ENCODE measurements at places on chromosomes 4 and X. TPM values are rescaled to one million over a fixed set of nuclear protein-coding genes. Genes with fewer than 3 reads are reported as not detected.

RASGEF1B gene
- 5.7 TPM for total RNA-seq

SRD5A3 gene
- total RNA-seq = 5.4 TPM

MGAT4D gene
- not detected for total RNA-seq

KLB gene
- not detected for total RNA-seq

MAGEA10 gene
- total RNA-seq = not detected

GPR119 gene
- not detected for total RNA-seq

EGF gene
- 0.75 TPM for total RNA-seq

ZAR1 gene
- not detected for total RNA-seq

CT45A10 gene
- total RNA-seq = not detected

CLDN34 gene
- total RNA-seq = not detected

S100P gene
- total RNA-seq = 0.99 TPM

TMEM150C gene
- 4.7 TPM for total RNA-seq

TMPRSS11A gene
- not detected for total RNA-seq

SCD5 gene
- 17.6 TPM for total RNA-seq

AIMP1 gene
- total RNA-seq = 19.1 TPM

CT83 gene
- total RNA-seq = not detected

FMR1 gene
- 30.2 TPM for total RNA-seq

CHIC1 gene
- 10.8 TPM for total RNA-seq

PUDP gene
- total RNA-seq = 8.7 TPM

MAGEE1 gene
- total RNA-seq = 1.5 TPM

ADRA2C gene
- total RNA-seq = 10.3 TPM

SPANXN4 gene
- total RNA-seq = not detected

MAGEC3 gene
- not detected for total RNA-seq

DIPK2B gene
- 12.5 TPM for total RNA-seq

FATE1 gene
- total RNA-seq = not detected

IQCM gene
- total RNA-seq = not detected

FRAS1 gene
- total RNA-seq = 5.3 TPM

SERPINA7 gene
- not detected for total RNA-seq

NEUROG2 gene
- not detected for total RNA-seq

GAGE2A gene
- total RNA-seq = not detected

NR0B1 gene
- total RNA-seq = not detected

RASL11B gene
- total RNA-seq = 1.3 TPM

KLHL4 gene
- 1.0 TPM for total RNA-seq

MCUB gene
- total RNA-seq = 13.9 TPM

SPCS3 gene
- 35.5 TPM for total RNA-seq

MID1 gene
- total RNA-seq = 11.2 TPM

DGAT2L6 gene
- total RNA-seq = not detected

FAAH2 gene
- total RNA-seq = 0.42 TPM
